ENCODE measurements at places on chromosomes 6 and 20. TPM values are rescaled to one million over a fixed set of nuclear protein-coding genes. Genes with fewer than 3 reads are reported as not detected.
A peak's percentile ranks its signal among the peaks of the same experiment; 100 is the strongest.

DNA sequence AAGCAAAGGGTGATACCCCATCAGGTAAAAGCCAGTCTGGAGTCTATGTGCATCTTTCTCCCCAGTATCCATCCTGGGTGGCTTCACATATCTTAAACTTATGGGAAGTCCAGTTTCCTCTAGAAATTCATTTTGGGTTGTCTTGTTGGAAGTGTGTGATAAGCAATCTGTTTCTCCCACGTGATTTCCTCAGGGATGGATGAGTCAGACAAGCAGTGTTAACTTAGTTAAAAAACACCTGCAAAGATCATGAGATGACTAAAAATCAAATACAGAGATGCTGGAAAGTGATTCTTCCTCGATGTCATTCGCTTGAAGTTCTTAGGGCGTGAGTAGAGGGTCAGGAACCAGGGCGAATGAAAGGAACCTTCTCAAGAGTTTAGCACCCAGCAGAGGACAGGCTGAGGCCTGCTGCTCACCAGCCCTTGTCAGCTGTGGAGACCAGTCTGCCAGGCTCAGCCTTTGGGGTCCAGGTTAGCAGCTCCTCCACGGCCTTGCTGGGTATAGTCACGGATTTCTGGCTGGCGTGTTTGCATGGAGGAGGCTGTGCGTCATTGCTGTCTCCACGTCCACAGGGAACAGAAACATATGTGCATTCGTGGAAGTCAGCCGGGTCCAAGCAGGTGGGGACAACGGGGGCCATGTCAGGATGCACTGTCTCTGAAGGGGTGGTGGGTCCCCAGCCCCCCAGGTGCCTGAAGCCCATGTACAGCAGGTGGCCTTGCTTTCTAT is 2.8 kb upstream of the PNPLA1 start:
- DNase-seq: no peak
- peaks cover 18% of the 10 kb centered on the region for H3K4me1 ChIP-seq
- H3K27me3 ChIP-seq: no peaks in the 10 kb centered on the region

GRCh38 chr6:14085176-14085787 is 32.3 kb upstream of the CD83 start:
- no peaks in the 10 kb centered on the region for H3K36me3 ChIP-seq
- H3K4me3 ChIP-seq: no peak overlapping the region
- H3K27ac ChIP-seq: no peak overlapping the region
- DNase-seq: no peak
- no peaks in the 10 kb centered on the region for H3K27me3 ChIP-seq

The GPX5 gene
- 8.1 TPM for total RNA-seq

DNA sequence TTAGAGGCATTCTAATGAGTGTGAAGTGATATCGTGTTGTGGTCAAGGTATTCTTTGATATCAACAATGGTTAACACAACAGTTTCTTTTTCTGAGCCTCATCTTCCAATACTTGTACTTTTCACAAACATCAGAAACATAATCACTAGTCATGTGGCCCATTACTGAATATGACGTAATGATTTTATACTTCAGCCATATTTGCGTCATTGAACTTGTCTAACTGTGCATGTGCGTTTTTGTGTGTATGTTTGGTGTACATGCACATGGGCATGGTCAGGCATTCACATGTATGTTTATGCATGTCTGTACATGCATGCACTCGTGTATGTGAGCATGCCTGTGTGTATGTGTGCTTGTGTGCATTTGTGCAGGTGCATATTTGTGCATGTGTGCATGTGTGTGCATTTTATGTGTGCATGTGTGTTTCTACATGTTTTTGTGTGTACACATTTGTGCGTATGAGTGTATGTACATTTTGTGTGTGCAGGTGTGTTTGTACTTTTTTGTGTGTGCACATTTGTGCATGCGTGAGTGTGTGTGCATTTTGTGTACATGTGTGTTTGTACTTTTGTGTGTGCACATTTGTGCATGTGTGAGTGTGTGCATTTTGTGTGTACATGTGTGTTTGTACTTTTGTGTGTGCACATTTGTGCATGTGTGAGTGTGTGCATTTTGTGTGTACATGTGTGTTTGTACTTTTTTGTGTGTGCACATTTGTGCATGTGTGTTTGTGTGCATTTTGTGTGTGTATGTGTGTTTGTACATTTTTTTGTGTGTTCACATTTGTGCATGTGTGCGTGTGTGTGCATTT is 29.4 kb downstream of the PRR18 start:
- H3K27ac ChIP-seq: no peak overlapping the region
- H3K27me3 ChIP-seq: no peaks in the 10 kb centered on the region
- no peaks in the 10 kb centered on the region for H3K36me3 ChIP-seq
- DNase-seq: no peak
- H3K4me1 ChIP-seq: no peaks in the 10 kb centered on the region
- H3K4me3 ChIP-seq: no peak overlapping the region

DNA sequence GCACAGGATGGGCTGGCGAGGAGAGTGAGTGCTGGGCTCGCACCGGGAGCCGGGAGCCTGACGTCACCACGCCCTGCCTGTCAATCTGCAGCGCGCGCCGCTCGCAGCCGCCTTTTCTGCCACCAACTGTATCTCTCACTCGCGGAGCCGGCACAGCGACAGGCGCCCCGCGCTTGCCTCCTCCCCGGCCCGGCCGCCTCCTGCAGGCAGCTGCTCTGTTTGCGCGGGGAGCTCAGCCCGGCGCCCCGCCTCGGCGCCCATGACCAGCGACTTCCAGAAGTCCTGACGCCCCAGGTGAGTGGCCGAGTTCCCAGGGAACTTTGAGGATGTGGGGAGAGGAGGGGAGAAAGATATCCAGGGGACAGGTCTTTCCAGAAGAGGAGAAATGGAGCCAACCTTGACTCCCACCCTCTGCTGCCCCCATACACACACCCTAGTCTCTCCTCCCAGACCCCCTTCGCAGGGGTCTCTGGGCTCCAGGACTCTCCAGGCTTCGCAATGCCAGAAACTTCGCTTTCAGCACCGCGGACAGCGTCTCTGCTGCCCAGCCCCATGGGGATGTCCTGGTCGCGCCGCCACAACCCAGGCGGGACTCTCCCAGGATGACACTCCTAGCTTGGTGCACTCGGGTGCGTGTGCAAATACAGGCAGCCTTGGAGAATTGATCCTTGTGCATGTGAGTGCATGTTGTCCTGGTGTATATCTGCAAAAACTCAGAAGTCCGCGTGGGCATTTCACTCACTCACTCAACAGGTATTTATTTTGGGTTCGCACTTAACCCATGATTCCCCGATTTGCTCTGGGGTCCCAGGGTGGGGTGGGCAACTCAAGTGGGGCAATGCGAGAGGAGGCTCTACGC is at the start of gene GPR6:
Gene GPR6 (plus strand): TSS at position 138 of the 859 bp plus-strand sequence. CDS start 802 bp downstream, outside the sequence.
- no peak within 1 kb of the TSS for H3K27ac ChIP-seq
- peaks cover 9% of the 10 kb centered on the region for H3K4me1 ChIP-seq
- H3K27me3 ChIP-seq: no peaks in the 10 kb centered on the region
- peak within 1 kb of the TSS; percentile 12 for H3K4me3 ChIP-seq
- DNase-seq: peak; percentile 80
- H3K36me3 ChIP-seq: no peaks in the 10 kb centered on the region

DNA sequence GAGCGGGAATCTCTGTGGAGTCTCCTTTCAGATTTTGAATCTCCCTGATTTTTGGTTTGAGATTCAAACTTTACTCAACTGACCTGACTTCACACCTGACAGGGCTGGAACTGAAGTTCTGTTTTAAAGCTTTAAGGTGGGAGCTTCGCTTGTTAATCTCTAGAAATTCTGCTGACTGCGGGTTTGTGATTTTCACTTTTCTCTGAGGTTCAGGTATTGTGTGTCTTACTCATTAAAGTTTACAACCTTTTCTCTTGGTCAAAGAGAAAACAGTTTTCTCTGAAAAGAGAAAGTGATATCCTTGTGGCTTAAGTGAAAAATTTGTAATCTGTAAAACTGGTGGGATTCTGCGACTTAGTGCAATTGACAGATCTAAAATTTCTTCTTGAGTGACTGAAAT is 20.7 kb upstream of the IGF2R start:
- no peaks in the 10 kb centered on the region for H3K36me3 ChIP-seq
- no peak overlapping the region for H3K4me3 ChIP-seq
- H3K27ac ChIP-seq: no peak overlapping the region
- H3K4me1 ChIP-seq: no peaks in the 10 kb centered on the region

The SDCBP2 gene
- total RNA-seq: 5.5 TPM

DNA sequence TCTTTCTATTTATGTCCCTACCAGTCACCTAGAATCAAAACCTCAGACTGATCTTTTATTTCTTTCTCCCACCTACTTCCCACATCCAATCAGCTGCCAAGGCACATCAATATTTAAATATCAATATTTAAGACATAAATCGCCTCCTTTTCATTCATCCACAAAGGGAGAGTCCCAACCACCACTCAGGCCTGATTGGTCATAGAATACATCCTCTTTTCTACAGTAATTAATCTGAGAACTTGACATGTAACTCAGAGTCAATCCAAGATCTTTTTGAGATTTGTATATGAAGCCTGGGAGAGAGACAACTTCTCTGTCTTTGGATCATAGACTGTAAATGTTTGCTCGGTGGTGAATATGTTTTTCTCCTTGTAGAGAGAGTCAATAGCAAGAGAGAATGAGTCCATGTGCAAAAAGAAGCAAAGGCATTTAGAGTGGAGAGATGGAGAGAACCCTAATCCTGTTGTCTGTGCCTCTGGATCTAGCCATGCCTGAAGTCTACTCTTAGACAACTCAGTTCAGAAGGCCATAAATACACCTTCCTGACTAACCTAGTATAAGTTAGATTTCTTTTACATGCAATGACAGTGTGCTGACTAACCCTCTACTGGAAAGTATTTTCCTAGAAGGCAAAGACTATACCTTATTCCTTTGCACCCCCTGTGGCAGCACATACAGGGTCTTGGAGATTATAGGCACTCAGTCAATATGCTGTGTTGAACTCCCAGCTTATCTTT is 12.1 kb upstream of the NEDD9 start:
- H3K36me3 ChIP-seq: no peaks in the 10 kb centered on the region
- no peak overlapping the region for H3K4me3 ChIP-seq
- H3K27me3 ChIP-seq: no peaks in the 10 kb centered on the region
- no peak for DNase-seq
